IPS DF 6.9 (cell line): ENCODE measurements at places on chromosomes 5 and 9.
A peak's percentile ranks its signal among the peaks of the same experiment; 100 is the strongest.

DNA sequence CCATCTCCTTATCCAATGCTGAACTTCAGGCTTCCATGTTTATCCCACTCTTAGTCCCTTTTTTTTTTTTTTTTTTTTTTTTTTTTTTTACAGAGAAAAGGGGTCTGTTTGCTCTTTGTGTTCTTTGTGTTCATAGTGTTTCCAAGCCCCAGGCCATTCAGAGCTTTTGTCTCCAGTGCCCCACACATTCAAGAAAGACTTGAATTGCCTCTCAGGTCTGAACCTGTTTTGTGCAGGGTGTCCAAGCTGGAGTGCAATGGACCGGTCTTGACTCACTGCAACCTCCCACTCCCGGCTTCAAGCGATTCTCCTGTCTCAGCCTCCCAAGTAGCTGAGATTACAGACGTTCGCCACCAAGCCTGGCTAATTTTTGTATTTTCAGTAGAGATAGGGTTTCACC, 191.2 kb downstream of the PALM2AKAP2 start:
- no peak for DNase-seq

DNA sequence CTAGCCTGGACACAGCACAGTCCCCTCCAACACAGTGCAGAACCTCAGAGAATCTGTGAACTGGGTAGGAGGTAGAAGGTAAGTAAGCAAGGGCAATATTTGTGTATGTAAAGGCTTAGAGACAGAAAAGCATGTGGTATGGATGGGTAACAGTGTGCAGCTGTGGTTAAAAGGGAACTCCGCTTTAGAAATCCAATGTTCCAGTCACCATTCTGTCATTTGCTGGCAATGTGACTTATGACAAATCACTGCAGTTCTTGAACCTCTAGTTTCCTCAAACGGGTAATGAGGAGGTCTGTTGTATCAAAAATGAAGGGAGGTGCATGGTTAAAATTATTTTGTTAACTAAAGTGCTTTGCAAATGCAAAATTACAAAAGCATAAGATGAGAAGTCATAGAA, 125.5 kb upstream of the IFNE start:
- DNase-seq, result no peak

DNA sequence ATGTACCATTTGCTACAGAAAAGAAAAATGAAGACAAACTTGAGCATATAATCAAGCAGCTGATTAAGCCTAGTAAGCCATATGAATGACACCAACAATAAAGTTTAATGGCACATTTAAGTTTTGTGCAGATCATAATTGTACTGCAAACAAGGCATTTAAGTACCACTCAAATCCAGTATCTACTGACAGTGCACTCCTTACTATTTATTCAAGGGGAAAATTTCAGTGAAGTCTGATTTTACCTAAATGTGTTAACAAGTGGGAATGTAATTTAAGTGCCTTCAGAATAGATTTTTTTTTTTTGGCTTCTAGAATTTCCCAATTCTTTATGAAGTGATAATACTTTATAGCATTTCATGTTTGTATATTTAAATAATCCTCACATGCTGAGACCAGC, 341.0 kb upstream of the POU5F2 start:
- no peak for DNase-seq

DNA sequence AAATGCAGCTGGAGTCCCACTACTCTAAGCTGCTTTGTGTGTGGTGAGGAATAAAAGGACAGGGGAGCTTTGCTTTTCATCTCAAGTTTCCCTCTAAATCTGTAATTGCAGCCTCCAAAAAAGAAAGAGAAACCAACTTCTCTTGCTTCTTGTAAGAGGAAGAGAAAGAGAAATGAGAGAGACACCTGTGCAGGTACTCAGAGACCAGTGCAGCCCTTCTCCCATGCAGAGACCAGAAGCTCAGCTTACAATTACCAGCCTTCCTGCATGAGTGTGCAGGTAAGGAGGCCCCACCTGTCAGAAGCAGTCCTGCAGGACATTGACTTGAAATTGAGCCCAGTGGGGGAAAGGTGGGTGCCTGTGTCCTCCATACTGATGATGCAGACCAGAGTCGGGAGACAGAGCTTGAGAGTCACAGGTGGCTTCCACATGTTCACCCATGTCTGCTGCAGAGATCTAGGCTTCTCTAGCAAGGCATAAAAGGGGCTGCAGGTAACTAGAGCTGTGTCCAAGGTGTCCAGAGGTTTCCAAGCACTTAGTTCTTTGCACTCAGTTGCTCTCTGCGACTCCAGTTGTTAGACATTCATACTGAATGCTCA, 15.3 kb upstream of the MED10 start:
- no peak for DNase-seq

DNA sequence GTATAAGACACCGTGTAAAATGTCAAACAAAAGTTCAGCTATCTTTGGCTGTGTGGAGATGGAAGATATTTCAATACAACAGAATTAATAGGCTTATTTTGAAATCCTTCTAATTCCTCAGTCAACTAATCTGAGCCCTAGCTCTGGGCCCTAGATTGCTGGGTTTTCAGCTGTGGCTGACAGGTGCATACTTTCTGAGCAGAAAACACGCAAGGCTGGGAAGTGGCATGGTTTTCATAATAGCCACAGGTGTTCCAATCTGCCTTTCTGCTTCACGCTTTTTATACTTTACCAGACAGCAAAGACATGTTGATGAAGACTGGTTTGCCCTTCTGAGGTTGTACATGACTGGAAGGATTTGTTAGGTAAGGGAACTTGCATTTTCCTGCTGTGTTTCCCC, 20.7 kb upstream of the XPA start:
- DNase-seq, result no peak

DNA sequence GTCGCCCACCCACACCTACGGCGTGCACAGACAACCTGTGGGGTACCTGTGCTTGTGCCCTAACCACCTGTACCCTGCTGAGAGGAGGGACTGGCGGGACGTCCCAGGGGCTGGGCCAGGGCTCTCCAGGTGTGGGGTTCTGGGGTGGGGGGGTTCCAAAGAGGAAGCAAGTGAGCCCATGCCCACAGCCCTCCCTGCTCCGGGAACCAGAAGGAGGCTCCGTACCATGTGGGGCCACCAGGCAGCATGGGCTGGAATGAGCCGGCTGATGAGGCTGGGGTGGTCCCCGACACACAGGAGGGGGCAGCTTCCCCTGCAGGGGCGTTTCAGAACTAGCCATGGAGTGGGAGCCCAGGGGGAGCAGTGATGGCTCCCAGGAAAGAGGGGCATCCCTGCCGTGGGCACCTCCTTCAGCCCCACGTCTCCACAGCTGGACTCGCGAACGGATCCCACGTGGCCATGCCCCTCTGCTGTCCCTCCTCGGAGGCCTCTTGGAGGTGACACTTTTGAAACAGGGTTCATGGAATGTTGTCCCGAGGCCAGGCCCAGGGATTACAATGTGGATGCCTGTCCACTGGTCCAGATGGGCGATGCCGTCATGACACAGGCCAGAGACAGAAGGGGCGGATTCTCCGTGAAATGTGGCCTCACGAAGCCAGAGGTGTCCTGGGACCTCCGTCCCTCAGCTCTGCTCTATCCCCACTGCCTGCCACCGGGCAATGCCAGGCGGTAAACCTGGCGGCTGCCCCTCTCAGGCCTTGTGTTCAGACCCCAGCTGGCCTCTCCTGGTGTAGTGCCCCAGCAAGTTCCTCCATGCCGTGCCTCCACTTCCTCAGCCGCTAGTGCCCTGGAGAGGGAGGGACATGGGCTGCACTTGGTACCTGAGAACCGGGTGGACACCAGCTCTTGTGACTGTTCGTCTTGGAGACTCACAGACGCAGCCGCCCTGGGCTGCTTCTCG, 33.6 kb upstream of the IRX4 start:
- no peak for DNase-seq

GRCh38 chr5:154967421-154968024, 26.6 kb downstream of the MRPL22 start:
- DNase-seq, result peak; percentile 2

- DNase-seq, result no peak
Measured at GRCh38 chr5:60529001-60529400, 171.0 kb downstream of the DEPDC1B start.

- no peak for DNase-seq
Measured at GRCh38 chr5:103216137-103216536, 42.4 kb upstream of the MACIR start.

DNA sequence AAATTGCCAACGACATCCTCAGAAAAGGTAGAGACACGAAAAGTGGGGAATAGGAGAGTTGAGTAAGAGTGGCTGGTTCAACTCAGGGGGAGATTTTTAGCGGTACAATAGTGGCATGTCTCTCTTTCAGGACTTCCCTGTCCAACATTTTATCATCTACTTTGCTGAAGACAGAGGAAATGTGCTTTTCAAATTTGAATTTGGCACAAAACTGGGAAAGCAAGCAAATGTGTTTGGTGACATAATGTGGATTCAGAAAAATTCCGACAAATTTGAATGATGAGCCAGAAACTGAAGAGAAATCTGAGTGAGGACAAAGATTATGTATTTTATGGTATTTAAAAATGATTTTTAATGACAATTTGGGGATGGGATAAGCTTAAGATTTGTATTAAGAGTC, 33.6 kb upstream of the ZNF608 start:
- no peak for DNase-seq

DNA sequence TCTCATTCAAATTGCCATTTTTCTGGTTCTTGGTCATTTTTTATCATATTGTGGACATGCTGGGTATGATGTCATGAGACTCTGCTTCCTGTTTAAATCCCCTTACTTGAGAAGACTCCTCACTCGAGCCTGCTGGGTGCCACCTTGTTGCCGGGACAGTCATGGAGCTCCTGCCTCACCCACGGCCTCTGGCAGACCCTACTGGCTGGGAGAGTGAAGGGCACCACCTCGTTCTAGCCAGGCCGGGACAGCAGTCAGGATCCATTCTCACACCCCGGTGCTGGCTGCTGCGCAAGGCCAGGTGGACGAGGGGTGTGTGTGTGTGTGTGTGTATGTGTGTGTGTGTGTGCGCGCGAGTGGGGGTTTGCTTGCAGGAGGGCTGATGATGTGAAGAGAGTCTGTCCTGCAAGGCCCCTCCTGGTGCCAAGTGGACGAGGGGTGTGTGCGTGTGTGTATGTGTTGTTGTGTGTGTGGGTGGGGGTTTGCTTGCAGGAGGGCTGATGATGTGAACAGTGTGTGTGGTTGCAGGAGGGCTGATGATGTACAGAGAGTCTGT, 4.4 kb downstream of the CEP72 start:
- DNase-seq, result no peak

DNA sequence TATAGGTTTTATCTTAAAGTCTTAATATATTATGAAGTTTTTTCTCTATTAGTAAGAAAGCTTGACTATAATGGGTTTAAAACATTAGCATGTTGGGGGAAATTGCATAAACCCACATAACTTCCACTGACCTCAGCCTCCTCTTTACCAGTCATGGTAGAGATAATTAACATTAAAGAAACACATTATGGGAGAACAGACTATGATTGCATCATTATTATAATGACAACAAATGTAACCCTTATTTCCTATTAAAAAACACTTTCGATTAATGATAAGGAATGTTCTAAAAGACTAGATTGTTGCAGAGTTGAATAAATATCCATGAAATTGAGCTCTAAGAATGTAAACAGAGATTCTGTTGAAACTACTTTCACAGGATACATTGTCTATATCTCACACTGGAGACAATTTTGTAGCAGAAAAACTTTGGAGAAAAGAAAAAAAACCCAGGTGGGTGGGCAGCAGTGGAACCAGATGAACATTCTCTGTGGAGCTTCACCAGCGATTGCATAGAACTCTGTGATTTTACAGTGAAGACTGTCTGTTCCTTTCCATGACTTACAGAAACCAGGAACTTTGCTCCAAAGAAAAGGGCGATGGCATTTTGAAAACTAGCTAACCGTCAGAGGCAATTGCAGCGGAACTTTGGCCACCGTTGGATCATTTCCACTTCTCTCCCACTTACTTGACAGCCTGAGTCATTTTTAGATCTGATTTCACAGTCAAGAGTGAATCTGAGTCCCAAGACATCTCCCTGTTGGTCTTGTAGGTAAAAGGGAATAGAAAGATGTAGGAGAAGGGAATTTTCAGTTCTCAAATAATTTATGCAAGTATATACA, 21.0 kb upstream of the ERAP2 start:
- no peak for DNase-seq

DNA sequence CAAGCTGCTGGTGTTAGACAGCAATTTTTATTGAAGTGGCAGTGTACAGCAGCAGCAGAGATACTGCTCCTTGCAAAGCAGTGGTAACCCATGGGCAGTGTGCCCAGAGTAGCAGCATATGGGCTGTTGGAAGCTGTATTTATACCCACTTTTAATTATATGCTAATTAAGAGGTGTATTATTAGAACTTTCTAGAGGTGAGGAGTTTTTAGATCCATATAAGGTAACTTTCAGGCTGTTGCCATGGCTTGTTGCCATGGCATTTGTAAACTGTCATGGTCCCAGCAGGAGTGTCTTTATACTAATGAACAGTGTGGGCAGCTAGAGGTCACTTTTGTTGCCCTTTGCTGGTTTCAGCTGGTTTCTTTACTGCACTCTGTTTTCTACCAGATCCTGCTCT, 3.7 kb upstream of the PJA2 start:
- DNase-seq, result no peak

DNA sequence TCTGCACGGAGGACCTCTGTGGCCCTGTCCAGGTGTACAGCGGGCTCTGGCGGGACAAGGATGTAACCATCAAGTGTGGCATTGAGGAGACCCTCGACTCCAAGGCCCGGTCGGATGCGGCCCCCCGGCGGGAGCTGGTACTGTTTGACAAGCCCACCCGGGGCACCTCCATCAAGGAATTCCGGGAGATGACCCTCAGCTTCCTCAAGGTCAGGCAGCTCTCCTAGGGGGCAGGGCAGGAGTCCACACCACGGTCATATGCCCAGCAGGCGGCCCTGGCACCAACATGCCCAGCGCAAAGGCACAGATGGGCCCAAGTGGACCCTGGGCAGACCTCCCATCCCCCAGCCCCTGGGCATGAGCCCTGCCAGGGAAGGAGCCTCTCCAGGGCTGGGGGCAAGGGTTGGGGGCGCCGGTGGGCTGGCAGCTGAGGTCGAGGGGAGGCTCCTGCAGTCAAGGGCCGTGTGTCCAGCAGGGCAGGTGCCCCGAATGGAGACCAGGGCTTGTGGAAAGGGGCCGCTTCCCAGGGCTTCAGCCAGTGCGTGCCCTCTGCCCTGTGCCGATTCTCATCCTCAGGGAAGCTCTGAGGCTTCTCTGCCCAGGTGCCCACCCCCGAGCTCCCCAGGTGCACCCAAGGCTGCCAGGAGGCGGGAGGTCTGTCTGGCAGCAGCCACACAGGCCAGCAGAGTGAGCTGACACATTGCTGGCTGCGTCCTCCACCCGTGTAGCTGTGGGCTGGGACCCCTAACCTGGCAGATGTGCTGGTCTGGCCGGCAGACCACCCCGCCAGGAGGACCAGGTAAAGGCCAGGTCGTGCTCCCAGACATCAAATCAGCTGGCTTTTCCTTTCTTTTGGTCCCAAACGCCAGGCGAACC, 10.0 kb downstream of the DIPK1B start:
- DNase-seq, result no peak
